ENCODE measurements at places on chromosomes 6 and 20.

DNA sequence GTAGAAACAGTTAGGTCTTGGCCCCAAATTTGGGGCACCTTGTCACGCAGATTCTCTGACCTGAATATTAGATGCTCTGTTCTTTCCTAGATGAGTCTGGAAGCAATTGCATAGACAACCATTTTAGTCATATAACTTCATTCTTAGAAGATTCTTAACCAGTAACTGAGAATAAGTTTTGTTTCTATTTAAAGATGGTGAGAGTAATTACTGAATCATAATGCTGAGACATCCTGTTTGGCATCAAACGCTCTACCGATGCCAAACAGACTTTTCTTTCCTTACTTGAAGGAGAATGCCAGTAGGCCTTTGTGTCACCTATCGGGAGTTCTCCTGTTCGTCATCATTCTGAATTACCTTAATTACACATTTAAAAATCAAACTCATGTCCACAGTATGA is 131.6 kb upstream of the ID4 start:
- no peak for DNase-seq

- no peak for DNase-seq
These were observed 88.8 kb downstream of the ATRN start for GRCh38 chr20:3559637-3560036.

DNA sequence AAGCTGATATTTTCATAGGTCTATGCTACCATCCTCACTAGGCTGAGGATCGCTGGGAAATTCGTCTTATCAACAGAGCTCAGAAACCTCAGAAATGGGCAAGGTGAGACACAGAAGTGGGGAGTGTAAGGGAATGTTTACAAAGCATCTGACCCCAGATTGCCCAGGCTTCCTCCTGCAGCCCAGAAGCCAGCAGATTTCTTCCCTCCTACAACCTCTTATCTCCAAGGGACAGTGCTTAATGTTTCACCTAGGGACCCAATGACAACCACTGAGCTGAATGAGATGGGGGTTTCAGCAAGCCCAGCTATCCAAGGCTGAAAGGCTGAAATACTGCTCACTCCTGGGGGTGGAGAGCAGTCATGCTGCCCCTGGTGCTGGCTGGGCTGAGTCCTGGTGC is 52.4 kb upstream of the TBC1D7 start:
- no peak for DNase-seq

GRCh38 chr6:109713097-109713496 is 22.0 kb downstream of the FIG4 start:
- peak; percentile 6 for DNase-seq

- DNase-seq, result no peak
These were observed 16.9 kb downstream of the ILRUN start for GRCh38 chr6:34679552-34680253.

- DNase-seq, result no peak
These were observed 14.0 kb upstream of the KCNK15 start for GRCh38 chr20:44731657-44732056.

DNA sequence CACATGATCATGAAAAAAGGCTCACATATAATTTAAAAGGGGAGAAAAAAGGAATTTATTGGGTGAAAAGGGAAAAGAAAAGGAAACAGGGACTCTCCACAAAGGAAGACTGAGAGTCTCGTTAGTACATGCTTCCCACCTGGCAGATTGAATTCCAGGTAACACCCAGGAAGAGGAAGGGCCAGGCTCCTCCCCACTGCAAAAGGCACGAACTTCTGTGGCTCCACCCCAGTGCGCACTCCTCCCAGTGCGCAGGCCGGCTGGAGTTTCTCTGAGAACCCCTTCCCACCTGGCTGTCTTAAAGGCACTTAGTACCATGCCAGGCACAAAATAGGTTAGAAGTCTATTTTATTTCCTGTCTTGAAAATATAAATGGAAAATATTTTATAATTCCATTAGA is 129.8 kb downstream of the COL12A1 start:
- no peak for DNase-seq

GRCh38 chr6:36283608-36284007 is 13.7 kb downstream of the PNPLA1 start:
- DNase-seq, result no peak

DNA sequence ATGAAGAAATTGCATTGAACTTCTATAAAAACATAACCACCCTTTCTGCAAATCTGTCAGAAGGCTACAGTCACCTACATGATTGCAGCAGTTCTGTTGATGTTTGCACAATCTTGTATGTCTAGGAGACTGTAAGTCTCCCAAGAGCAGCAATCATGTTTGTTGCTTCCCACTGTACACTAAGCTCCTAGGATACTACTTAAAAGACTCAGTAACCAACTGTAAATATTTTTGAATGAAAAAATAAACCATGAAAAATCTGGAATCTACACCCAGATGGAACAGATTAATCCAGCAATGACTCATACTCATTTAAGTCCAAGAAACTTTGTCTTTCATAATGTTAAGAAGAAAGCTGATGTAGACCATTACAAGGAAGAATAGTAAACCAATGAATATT is 168.5 kb upstream of the ATXN1 start:
- no peak for DNase-seq

GRCh38 chr6:27531772-27532459 is 59.0 kb upstream of the ZNF184 start:
- no peak for DNase-seq

GRCh38 chr6:119234457-119234856 is 115.1 kb downstream of the MAN1A1 start:
- no peak for DNase-seq

- no peak for DNase-seq
These were observed 107.9 kb downstream of the EPM2A start for GRCh38 chr6:145627451-145627850.

DNA sequence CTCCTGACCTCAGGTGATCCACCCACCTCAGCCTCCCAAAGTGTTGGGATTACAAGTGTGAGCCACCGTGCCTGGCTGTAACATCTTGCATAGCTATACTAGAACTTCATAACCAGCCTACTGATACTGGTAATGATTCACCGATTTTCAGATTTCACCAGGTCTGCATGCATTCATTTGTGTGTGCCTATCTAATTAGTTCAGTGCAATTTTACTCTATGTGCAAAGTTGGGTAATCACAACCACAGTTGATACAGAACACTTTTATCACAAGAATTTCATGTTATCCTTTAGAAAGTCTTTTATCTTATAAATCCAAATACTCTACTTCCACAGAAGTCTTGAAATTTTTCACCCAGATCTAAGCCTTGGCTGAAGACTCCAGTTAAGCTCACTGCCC is 22.2 kb downstream of the FASTKD5 start:
- no peak for DNase-seq

- no peak for DNase-seq
These were observed 10.2 kb downstream of the VSX1 start for GRCh38 chr20:25071734-25072133.

DNA sequence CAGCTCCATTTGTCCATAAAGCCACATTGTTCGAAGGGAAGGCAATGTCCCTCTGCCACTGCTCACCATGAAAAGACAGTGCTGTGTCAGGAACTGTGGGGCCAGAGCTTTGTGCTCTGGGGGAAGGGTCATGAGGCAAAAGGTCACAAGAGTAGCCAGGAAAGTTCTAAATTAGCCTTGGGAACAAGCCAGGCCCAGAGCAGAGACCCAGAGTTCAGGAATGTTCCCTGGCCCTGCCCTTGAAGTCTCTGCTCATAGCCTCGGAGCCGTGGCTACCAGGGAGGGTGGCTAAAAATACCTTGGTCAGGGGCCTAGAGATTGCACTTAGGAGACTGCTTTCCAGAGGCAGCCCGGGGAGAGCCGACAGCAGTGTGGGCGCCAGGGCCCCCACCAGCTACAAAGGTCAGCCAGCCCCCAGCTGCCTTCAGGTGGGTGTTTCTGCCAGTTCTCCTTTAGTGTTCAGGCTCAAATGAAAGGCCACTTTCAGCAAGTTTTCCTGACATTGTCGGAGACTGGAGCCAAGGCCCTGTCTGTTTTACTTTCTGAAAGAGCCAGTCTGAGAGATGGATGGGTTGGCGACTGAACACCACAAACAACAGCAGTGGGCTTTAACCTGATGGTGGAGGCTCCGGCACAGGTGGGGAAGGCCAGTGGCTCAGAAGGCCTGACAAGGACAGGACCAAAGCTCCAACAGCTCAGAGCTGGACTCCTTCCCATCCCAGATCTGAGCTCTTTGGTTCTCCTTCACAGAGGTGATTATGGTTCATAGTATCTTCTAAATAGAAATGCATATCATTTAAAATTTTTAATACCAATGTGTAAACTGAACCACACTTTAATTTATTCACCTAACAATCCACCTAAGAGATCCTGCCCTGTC is 76.2 kb downstream of the CDH26 start:
- no peak for DNase-seq

DNA sequence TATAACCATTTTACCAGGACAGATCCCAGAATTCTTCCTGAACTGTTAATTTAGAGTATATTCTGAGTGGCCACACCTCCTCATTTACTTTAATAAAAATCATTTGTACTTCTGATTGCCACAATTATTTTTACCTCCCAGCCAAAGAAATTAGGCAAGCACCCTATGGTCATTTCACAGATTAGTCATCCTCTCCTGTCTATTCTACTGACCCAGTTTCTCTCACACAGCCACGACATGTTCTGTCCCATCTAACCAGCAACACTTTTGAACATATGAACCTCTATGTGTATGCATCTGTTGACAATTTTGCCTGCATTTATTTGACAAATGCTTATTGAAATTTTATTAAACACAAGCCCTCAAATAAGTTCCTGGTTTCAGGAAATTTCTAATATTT is 202.6 kb upstream of the STXBP5 start:
- no peak for DNase-seq

GRCh38 chr6:122657601-122658000 is 47.4 kb downstream of the PKIB start:
- DNase-seq, result no peak

DNA sequence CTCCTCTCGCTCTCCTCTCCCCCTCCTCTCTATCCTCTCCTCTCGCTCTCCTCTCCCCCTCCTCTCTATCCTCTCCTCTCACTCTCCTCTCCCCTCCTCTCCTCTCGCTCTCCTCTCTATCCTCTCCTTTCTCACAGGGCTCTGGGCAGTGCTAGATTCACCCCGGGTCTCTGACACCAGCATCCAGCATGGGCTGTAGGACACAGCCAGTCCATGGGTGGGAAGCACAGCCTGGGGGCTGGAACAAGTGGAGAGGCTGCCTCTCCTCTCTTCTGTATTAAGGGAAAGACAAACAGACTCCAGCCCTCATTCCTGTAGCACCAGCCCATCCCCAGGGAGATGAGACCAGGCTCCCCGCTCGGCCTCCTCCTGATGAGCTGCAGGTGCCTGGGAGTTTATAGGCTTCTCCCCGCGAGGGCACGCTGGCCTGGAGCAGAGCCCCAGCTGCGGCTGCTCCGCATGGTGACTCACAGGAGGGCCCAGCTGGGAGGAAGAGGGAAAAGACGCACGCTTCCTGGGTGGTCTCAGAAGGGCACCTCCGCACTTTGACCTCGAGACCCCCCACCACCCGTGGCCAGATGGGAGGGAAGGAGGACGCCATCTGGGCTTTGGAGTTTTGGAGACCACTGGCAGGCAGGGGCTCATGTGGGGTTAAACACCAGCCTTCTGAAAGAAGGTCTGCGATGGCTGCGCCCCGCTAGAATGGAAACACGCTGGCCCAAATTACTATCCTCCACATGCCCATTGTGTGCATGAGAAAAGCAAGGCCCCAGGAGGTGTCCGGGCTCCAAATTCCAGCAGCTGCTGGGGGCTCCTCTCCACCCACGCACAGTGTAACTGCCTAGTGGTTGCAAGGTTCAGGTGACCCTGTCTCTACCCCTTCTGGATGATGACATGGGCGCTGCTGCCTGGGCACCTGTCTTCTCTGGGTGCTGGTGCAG is 68.0 kb downstream of the BMP7 start:
- no peak for DNase-seq

GRCh38 chr20:48740292-48740649 is 87.5 kb downstream of the PREX1 start:
- DNase-seq, result no peak

- no peak for DNase-seq
These were observed 94.5 kb downstream of the SIM1 start for GRCh38 chr6:100370265-100370664.

DNA sequence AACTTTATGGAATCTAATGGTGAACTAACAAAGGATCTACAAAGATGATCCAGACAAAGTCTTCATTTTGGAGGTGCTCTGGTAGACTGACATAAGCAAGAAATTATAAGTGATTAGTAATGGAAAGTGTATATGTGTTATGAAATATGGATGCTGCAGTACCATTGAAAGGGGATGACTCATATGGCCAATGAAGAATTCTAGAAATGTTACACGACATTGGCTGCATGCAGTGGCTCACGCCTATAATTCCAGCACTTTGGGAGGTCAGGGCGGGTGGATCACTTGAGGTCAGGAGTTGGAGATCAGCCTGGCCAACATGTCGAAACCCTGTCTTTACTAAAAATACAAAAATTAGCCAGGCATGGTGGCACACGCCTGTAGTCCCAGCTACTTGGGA is 23.5 kb downstream of the CFAP206 start:
- DNase-seq, result no peak

DNA sequence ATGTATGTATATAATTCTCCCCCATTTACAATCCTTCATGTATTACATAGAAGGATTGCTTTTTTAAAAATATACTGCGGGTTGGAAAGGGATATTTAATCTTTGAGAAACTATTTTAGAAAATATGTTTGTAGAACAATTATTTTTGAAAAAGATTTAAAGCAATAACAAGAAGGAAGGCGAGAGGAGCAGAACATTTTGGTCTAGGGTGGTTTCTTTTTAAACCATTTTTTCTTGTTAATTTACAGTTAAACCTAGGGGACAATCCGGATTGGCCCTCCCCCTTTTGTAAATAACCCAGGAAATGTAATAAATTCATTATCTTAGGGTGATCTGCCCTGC is 3.6 kb downstream of the FOXC1 start:
- no peak for DNase-seq

GRCh38 chr20:61815678-61816077 is 250.0 kb downstream of the TAF4 start:
- no peak for DNase-seq

- no peak for DNase-seq
These were observed 38.2 kb downstream of the PMEPA1 start for GRCh38 chr20:57671662-57672061.

DNA sequence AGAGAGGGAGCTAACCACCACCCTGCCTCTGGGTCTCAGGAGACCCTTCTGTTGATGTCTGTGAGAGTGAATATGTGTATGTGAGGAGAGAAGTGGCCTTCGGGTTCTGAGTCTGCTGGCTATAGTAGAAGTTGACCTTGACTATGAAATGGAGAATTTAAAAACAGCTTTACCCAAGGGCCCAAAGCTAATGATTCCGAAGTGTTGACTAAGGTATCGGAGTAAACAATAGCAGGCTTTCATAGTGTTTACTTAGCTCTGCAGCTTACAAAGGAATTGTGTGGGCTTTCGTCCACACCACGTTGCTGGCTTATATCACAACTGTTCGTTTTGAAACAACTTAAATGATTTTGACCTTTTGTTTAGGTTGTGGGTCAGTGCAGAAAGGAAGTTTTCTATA is 126.5 kb upstream of the JAG1 start:
- DNase-seq, result no peak

- no peak for DNase-seq
These were observed 118.4 kb downstream of the FARS2 start for GRCh38 chr6:5379647-5380242.
